Bronchial epithelial cell (primary cell): ENCODE measurements at places on chromosomes 1 and 21. TPM values are rescaled to one million over a fixed set of nuclear protein-coding genes. Genes with fewer than 3 reads are reported as not detected.

The ERICH3 gene
- not detected in 2 replicates for total RNA-seq

- no peak for DNase-seq
Observed at GRCh38 chr1:54409156-54410142, 3.3 kb upstream of the SSBP3 start.

GRCh38 chr1:31640964-31641363 lies 3.7 kb downstream of the PEF1 start:
- DNase-seq, result no peak

The F5 gene
- not detected in 2 replicates for total RNA-seq

GRCh38 chr1:7378346-7379130 lies 392.6 kb upstream of the VAMP3 start:
- DNase-seq, result no peak

DNA sequence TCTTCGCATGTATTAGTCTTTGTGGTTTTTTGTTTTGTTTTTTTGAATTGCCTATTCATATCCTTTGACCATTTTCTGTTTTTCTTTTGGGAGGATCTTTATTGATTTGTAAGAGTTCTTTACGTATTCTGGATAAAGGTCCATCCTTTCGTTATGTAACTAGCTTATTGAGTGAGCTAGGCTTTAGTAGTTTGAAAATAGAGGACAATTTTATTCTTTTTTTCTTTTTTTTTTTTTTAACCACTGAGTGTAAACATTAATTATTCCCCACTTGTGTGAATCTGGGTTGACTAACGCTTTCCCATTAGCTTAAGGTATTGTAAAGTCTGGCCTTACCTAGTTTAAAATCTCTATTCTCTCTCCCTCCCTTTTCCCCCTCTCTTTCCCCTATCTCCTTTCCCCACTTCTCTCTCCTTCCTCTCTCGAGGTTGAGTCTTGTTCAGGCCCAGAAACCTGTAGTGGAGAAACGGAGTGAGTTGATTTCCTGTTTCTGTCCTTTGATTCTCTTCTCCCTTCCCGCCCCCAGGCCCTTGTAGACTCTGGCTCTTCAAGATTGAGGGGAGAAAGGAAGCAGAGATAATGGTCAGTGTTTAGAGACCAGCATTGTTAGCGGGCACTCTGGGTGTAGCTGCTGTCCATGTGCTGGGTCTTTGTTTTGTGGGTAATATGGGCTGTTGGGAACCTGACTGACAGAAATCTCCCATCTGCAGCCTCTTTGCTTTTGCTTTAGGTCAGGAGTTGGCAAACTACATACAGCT lies 1.5 kb downstream of the MORC3 start:
- DNase-seq, result peak; percentile 44

DNA sequence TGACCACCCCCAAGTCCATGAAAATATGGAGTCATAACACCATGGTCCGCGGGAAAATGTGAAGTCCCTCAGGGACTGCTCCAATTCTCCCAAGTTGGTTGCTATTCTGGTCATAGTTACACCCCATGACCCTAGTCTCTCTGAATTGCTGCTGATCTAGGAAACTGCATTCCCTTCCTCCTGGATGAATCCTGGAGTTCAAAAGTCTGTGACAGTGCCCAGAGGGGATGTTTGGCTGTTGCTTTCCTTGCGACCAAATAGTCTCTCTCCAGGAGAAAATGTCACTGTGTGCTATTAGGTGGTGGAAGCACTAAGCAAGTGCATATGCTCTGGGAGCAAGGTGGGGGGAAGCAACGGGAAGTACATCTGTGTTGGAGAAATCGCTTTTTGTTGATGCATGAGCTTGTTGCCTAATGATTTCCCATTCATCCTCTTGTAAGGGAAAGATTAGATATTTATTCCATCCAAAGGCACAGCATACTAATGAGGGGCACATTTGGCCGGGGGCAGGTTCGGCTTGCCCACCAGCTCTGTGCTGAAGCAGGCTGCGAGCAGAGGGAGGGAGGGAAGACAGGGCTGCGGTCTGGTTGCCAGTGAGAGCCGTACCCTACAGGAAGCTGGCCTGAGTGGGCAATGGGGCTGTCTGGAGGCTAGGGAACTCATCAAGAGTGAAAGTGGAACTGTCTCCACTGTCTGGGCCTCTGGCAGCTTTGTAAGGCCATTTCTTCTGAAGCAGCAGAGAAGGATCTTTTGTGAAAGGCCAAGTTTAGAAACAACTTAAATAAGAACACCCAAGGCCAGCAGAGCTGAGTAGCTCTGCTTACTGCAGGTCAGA lies 27.2 kb downstream of the SYT6 start:
- no peak for DNase-seq

The RBP7 gene
- 0.26 TPM in 2 replicates for total RNA-seq

DNA sequence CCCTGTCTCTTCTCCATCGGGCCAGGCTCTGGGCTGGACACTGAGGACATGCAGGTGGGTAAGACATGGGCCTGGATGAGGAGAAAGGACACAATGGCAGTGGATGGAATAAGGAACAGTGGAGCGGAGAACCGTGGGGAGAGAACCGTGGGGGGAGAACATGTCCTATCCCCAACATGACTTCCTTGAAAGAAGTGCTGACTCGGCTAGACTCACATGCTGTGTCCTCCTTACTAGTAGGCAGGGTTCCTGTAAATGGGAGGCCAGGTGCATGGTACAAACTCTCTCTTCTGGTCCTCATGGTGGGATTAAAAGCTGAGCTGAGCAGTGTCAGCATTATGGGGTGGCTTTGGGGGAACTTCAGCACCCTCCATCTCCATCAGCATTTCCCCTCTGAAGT lies 137.4 kb upstream of the CSF3R start:
- no peak for DNase-seq

GRCh38 chr1:11470912-11471311 lies 8.0 kb upstream of the DISP3 start:
- no peak for DNase-seq

The PTPRC gene
- total RNA-seq, result not detected in 2 replicates
